ENCODE measurements at places on chromosomes 2 and 18.

DNA sequence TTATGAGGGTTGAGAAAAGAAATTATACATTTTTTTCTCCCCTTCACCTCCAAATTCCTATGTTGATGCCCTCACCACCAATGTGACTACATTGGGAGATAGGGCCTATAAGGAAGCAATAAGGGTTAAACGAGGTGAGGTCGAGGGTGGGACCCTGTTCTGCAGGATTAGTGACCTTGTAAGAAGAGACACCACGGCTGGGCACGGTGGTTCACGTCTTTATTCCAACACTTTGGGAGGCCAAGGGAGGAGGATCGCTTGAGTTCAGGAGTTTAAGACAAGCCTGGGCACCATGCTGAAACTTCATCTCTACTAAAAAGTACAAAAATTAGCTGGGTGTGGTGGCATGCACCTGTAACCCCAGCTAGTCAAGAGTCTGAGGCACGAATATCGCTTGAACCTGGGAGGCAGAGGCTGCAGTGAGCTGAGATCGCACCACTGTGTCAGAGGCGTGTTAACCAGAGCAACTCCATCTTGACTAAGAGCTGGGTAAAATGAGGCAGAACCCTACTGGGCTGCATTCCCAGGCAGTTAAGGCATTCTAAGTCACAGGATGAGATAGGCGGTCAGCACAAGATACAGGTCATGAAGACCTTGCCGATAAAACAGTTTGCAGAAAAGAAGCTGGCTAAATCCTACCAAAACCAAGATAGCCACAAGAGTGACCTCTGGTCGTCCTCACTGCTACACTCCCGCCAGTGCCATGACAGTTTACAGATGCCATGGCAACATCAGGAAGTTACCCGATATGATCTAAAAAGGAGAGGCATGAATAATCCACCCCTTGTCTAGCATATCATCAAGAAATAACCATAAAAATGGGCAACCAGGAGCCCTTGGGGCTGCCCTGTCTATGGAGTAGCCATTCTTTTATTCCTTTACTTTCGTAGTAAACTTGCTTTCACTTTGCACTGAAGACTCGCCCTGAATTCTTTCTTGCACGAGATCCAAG lies 77.0 kb downstream of the NCAPH start:
- DNase-seq = no peak

- no peak for DNase-seq
Observed at GRCh38 chr2:109005686-109006204, 16.7 kb upstream of the EDAR start.

DNA sequence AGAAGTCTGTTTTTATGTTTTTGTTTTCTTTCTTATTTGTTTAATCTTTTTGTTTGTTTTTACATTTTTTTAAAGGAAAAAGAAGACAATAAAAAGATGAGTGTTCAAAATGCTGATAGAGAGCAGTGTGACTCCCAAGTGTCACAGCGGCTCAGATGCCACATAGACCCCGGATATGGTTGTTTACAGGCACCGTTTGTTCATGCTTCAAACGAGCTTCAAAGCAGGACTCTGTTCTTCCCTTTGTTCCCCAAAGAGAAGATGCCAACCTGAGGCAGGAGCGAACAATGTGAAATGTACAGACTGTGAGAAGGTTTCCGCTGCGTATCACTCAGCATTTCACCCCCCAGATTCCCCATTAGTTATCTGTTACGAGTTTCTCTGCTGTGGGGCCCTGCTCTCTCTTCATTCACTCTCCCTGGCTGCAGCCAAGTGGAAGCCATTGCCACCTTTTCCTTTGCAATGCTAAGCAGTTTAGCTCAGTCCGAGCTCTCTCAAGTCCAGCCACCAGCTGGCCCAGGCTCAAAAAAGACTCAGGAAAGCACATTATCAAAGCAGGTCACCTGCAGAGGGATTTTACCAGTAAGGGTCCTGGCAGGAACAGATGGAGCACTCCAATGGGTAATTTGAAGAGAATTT lies 36.4 kb upstream of the PHLPP1 start:
- DNase-seq = no peak

DNA sequence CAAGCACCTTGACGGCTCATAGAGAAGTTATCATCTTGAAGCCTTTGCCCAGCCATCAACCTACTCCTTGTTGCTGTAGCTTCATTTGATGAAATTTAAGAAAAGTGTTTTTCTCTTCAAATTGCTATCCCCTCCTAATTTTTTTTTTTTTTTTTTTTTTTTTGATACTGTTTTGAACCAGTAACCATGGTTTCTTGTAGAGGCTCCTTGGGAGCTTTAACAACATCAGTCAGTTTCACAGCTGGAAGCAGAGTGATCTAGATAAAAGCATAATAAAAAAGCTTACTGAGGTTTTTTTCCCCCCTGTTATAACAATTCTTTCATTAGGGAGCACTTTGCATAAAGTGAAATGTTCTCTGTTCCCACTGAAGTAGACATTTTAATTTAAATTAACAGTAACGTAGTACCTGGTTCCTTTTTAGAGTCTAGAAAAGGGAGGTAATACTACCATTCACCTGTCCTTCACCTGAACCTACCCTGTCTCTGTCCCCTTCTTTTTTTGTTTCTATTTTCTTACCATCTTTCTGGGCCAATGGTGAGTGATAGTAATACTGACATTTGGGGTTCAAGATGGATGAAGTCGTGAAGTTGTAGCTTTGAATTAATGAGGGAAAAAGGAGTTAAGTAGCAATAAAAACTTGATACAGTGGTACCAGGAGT lies 101.5 kb downstream of the NCOA1 start:
- DNase-seq = no peak

DNA sequence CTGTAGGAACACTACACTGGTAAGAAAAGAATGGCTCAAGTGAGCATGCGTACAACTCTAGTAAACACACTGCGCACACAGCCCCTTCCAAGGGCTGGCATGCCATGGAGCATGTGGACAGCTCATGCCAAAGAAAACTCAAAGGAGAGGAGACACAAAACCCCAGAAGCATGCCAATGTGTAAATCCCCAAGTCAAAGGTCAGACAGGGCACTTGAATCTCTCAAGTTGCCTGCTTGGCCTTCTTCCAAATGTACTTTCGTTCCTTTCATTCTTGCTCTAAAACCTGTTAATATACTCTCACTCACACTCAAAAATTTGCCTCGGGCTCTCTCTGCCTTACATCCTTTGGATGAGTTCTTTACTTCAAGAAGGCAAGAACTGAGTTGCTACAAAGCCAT lies 365.3 kb downstream of the NBAS start:
- DNase-seq = no peak

DNA sequence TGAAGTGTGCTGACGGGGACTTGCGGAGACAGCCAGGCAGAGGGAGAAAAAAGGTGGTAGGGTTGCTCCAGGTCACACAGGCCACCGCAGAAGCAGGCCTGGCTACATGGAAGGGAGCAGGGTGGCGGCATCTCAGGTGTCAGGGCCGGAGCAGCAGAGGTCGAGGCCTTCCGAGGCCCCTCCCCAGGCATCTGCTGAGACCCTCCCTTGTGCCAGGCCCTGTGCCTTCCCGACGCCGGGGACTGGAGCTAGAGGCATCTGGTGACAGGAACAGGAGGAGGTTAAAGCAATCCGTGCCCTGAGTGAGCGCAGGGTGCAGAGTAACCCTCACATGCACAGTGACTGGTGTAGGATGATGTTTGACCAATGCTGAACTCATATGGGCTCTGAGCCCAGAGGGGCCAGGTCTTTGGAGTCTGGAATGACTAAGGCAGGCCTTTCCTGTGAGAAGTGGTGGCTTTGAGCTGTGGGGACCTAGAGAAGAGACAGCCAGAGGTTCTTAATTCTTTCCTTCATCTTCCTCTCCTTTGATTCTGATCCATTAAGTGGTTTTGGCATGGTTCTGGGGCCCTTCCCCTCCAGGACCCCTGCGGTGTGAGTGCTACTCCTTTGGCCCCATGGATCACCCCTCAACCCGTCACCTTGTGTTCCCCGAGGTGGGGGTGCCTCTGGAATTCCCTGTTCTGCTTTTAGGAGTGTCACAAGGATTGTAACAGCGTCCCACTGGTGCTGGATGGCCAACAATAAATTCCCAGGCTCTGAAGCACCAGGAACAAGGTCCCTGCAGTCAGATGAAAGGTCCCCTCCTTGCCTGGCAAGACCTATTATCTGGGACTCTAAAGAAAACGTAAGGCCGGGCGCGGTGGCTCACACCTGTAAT lies 72.1 kb downstream of the KLHL29 start:
- peak; percentile 39 for DNase-seq

DNA sequence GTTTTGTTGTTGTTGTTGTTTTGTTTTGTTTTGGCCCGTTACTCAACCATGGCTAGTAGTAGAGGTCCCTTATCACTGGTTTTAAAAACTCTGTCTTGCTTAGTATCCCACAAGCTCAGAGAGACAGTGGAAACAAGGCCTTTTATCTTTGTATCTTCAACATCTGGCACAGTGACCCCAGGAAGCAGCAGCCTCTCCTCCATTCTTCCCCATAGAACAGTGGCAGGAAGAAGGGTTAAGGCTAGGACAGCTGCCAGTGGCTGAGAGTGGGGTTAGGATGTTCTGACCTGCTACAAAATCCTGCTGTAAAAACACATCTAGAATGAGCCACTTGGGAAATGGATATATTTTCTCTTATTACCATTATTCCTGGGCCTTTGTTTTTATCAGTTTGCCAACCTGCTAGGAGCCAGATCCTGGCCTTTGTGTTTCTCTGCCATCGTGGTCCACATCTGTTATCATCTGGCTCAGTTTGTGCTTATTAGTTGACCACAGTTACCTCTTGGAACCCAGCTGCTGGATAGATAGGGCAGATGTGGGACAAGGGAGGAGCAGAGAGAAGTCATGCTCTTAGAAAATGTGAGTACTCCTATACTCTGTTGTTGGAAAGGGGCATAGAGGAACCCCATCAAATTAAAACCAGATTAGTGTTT lies 246.8 kb downstream of the AGPS start:
- no peak for DNase-seq

Data from Daoy (cell line).